ENCODE measurements at places on chromosomes 5 and 9. TPM values are rescaled to one million over a fixed set of nuclear protein-coding genes. Genes with fewer than 3 reads are reported as not detected.

GRCh38 chr9:123345567-123345955 is 10.4 kb upstream of the CRB2 start:
- no peak for DNase-seq

GRCh38 chr5:102289251-102289899 is 6.7 kb downstream of the SLCO4C1 start:
- DNase-seq, result no peak

DNA sequence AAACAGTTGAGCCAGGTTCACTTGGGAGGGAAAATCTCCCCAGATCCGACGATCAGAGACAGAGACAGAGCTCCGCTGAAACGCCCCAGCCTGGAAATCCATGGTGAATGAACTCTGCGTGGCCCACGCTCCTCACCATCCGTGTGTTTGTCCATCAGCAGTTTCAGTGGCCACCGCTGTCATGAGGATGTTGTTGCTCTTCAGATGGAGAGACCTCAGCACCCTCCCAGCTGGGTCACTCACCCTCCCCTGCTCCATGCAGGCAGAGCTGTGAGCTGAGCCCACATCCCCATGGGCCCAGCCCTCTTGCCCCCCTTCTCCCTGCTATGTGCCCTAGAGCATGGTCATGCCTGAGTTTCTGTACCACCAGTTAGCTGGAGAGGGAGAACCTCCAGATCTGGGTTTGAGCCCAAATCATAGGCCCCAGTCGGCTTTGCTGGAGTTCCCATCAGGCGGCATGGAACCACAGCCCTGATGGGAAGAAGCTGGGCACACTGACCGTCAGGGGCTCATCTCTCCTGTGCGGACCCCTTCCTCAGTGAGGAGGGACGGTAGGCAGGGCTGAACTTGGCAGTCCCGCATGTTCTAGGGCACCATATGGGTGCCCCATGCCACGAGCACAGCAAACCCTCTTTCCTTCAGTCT is 154.4 kb upstream of the COL5A1 start:
- DNase-seq, result no peak

DNA sequence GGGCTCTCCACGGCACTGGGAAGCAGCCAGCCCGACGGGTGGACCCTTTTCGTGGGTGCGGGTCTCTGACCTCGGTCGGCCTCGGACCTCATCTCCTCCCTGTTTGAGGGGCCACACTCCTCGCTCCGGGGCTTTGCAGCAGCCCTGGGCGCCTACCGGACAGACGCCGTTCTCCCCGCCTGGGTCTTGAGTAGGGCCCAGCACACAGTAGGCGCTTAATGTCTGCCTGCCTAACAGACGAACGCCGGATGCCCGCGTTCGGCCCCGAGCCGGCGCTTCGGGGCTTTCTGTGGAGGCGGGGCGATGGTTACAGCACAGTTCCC is 842 bp upstream of the GTF3C5 start:
- no peak for DNase-seq

- no peak for DNase-seq
Observed at GRCh38 chr5:35096216-35096615, 48.5 kb upstream of the AGXT2 start.

DNA sequence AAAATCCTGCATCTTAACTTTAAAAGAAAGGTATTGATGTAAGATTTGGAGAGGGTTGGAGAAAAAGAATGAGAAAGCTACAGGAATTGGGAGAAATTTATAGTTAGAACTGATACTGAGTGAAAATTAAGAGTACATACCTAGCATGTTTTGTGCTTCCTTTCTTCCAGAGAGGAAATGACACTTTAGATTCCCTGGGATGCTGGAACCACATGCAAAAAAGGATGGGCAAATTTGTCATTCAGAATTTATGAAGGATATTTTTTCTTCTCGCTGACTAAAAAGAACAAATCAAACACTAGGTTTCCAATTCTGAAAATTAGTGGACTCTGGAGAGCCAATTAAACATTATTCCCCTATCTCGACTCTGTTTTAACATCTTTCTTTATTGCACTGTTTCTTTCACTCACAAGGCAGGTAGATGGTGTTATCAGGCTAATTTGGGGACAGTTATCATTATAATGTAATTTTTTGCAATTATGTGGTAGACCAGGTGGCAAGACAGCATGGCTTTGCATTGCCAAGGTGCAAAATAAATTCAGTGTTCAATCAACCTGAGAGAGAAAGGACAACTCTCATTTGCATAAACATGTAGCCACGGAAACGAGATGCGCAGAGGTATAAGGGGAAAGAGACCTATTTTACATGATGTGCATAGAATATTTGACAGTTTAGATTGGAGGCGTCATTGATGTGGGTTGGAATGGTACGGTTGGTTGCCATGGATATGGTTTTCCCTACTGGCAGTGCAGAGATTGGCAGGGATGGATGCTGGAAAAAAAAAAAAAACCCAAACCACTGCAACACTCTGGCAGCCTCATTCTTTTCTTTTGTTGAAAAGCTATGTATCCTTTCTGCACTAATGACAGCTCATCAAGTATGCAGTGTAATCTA is 320.4 kb upstream of the CCNH start:
- no peak for DNase-seq

Gene TAF11L5
- not detected for polyA plus RNA-seq

Gene COL23A1
- polyA plus RNA-seq, result 7.0 TPM

Data from left lung (tissue), 14 donors.